CD8-positive, alpha-beta memory T cell (primary cell): ENCODE measurements at places on chromosomes 2 and 18. TPM values are rescaled to one million over a fixed set of nuclear protein-coding genes. Genes with fewer than 3 reads are reported as not detected.
A peak's percentile ranks its signal among the peaks of the same experiment; 100 is the strongest.

The AGAP1 gene
- 2.7 TPM for total RNA-seq

The LONRF2 gene
- 0.13 TPM for total RNA-seq

GRCh38 chr2:148876202-148876594 is 1.2 kb downstream of the KIF5C start:
- peak; percentile 51 for DNase-seq

The DOCK10 gene
- total RNA-seq: 138 TPM

DNA sequence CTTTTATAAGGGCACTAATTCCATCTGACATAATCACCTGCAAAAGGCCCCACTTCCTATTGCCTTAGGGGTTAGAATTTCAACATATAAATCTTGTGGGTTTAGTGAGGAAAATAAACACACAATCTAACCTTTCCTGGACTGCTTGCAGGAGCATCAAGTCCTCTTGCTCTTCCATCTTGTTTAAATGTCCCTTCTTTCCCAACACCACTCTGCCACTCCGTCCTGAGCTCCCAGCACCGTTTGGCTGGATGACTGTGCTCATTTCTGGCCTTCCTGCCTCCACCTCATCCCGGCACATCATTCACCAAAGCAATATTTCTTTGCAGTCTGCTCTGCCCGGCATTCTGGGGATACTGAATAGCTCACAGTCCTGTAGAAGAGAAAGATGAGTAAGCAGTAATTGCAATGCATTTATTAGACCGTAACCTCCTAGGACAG is 247.8 kb downstream of the BCL2 start:
- DNase-seq: no peak

The IL37 gene
- total RNA-seq: not detected

The ZNF521 gene
- not detected for total RNA-seq

- no peak for DNase-seq
Observed at GRCh38 chr2:17195016-17195415, 323.2 kb downstream of the RAD51AP2 start.

The METTL8 gene
- 46.0 TPM for total RNA-seq

The PRADC1 gene
- 21.1 TPM for total RNA-seq

DNA sequence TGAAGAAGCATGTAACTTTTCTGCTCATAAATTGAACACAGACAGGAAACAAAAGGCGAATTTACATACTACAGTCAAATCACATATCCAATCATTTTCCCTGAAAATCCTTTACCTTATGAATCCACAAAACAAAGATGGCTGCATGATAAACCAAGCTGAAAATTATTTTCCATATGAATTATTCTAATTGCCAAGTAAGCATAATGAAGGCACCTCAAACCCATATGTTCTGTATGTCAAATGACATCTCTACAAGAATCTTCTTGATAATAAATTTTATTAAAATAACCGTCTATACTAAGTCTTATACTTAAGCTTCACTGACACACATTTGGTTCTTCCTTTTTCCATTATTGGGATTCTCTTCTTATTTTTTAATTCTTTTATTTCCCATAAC is 1242.6 kb downstream of the CNTNAP5 start:
- no peak for DNase-seq

DNA sequence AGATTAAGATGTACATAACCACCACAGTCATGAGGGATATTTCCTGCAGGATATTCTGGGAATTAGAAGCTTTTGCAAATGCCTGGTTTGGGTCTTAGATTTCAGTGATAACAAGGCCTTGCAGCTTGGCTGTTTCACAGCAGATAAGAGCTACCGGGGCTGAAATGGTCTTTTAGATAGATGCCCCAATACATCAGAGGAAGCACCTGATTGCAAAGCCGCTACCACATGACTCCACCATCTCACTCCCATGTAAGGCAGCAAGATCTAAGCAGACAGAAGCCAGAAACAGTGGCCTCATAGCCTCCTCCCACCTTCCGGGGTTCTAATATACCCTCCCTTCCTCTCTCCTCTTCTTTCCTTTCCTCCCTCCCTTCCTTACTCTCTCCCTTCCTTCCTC is 31.1 kb upstream of the EPG5 start:
- no peak for DNase-seq

DNA sequence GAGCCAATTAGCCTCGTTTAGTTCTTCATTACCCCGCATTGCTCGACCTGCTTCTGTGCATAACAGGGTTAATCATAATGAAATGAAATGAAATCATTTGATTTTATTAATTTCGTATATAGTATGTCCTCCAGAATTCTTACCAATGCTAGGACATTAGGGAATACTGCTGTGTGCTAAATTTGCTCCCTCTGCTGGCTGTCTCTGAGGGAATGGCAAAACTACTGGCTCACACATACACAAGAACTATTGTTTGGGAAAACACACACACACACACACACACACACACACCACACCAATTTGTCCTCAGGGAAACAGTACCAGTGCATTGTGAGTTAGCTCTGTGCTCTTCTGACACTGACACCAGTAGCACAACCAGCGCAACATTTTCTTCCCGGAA is 273.3 kb upstream of the TCF4 start:
- DNase-seq: no peak

The GAREM1 gene
- not detected for total RNA-seq

DNA sequence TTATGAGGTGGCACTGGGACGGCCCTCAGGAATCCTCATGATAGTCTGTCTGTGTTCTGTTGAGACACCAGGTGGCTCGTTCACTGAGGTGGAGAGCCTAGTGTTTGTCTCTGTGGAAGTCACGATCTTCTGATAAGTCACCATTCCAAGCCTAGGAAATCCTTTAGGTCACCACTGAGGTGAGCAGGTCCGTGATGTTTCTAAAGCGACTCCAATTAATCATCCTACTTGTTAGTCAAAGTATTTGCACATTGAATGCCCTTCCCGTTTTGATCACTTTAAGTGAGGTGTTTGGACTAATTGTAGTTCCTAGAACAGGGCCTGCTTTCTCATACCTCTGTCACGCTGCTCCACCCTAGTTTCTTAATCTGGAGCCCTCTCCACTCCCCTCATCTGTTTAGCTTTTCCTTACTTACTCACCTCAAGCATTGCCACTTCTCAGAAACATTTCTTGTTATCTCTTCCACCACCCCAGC is 28.0 kb upstream of the DSG3 start:
- no peak for DNase-seq

GRCh38 chr2:130985206-130985780 is 108.0 kb downstream of the FAM168B start:
- DNase-seq: no peak

GRCh38 chr2:100365434-100365833 is 43.1 kb upstream of the LONRF2 start:
- no peak for DNase-seq

GRCh38 chr2:100446696-100447095 is 23.6 kb upstream of the NMS start:
- DNase-seq: no peak

DNA sequence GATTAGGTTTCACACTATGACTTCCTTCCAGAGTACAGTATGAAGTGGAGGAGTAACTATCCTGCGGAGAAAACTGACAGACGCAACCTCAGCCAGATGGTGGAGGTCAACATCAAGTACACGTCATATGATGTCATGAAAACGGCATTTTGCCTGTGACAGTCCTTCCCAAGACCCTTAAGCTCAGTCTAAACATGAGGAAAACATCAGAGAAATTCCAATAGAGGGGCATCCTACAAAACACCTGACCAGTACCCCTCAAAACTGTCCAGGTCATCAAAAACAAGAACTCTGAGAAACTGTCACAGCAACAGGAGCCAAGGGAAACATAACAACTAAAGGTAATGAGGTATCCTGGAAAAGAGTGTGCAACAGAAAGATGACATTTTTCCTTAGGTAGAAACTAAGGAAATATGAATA is 1.7 kb downstream of the RNU4ATAC start:
- DNase-seq: no peak

DNA sequence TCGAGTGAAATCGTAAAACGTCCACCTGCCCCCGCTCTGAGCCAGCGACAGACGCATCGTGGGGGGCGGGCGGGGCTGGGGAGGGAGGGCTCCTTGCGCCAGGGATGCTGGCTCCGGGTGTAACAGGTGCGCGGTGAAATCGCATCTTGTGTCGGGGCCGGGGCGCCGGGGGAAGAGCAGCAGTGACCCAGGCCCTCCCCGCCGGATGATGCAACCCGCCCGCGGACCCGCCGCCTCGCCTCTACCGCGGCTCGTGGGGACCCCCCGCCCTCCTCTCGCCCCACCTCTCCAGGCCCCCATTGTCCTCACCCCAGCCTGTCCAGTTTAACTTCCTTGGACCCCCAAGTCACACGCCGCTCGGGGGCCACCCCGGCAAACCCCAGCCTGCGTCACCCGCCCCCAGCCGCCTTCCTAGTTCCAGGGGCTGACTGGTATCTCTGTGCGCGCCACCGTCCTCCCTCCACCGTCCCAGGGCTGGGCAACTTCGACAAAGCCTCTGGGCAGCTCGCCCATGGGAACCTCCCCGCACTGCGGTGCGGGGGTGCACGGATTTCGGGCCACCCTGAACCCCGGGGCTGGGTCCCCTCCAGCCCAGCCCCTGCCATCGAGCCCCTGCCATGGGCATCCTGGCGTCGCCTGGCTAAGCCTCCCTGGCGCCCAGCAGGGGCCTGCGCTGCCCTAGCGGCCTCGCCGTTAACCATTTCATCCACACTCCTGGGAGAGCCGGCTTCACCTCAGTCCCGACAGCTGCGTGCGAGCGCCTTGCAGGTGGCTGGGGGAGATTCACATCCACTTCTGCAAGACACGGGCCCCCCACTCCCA is 799 bp upstream of the KIF1A start:
- no peak for DNase-seq

GRCh38 chr2:40436093-40436475 is 15.8 kb downstream of the SLC8A1 start:
- DNase-seq: no peak

The REG3A gene
- not detected for total RNA-seq

DNA sequence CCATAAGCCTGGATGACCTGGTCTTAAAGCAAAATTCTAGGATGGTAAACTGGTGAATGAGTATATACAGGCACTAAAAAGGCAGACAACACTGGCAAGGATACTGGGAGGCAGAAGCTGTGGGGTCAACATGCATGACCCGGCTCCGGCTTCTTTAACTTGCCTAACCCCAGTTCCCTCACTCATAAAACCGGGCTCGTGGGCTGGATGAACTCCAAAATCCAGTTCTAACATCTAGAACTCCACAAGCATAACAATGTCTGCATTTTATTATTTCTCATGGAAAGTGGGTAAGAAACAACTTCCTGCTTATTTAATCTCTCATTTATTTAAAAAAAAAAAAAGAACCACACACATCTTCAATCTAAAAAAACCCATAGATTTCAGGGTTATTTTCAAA is 57.3 kb downstream of the FARSB start:
- DNase-seq: no peak

The UPP2 gene
- not detected for total RNA-seq

DNA sequence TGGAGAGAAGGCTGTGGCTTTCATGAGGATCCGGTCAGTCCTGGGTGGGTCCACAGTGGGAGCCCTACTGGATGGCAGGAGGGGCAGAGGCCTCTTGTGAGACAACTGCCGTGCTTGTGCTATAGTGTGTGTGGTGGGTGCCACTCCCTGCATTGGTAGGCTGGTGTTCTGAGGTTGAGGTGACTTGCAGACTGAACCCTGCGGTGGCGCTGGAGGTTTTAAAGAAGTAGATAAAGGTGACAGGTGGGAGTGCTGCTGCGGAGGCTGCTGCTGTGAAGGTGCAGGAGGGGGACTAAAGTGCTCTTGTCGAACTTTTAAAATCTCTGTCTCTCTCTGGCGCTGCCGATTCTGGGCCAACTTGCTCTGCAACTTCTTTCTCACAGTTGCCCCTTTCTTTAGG is 29.7 kb downstream of the INO80D start:
- DNase-seq: no peak

DNA sequence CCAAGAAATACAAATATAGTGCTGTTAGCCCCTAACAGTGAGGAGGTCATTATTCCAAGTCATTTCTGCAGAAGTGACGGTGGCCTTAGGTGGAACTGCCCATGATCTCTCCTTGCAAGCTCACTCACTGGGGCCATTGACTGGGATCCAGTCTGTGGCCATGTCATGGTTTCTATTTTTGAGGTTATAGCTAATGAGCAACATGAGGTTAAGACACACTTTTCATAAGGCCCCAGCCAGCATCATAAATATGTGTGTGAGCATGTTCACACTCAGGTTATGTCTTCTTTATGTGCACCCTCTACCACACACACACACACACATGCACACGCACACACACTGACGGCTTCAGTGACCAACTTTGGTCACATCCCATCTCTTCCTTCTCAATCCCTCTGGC is 484 bp downstream of the AFF3 start:
- no peak for DNase-seq

The UGT1A4 gene
- total RNA-seq: not detected

DNA sequence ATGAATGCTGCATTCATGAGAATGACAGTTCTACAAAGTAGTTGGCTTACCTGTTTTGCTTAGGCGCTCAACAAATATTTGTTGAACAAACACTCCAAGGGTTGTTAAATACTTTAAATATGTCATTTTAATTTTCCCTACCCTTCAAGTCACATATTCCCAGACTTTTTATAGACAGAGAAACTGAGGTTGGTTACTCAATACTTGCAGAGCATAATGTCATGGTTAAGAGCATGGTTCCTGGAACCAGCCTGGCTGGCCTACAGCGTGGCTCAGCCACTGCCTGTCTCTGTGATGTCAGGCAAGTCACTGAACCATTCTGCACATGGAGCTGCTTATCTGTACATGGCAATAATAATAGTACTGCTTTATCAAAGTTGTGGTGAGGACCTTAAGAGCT is 120.0 kb upstream of the STK17B start:
- no peak for DNase-seq

DNA sequence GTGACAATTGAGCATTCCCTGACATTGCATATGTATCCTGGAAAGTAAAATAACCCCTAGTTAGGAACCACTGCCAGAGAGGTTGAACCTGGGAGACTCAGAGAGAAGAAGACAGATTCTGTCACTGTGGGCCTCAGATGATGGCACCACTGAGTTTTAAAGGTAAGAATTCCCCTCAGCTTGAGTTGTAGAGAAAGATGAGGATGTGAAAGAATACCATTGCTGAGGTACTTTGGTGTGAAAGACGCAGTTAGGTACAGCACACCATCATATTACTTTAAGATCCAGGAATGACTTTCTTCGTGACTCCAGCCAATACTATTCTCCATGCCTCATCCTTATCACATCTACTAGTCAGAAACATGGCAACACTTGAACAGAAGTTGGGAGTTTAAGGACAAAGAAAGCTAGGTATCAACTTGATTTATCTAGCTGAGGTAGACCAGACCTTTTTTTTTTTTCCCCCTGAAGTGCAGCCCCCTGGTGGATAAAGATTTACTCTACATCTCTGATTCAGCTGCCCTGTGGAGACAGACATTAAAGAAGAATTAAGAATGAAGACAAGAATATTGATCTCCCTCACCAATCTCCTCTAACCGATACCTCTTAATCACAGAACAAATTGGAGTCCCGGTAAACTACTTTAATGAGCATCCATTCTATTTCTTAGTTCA is 630.5 kb upstream of the FANCL start:
- DNase-seq: no peak

GRCh38 chr2:156445296-156446220 is 9.4 kb downstream of the GPD2 start:
- DNase-seq: no peak
